Central memory CD8-positive, alpha-beta T cell (primary cell): ENCODE measurements at places on chromosomes 11 and 22.

GRCh38 chr11:63905179-63905578 is 11.8 kb downstream of the RCOR2 start:
- no peak for DNase-seq

- DNase-seq = no peak
These were observed 74.4 kb upstream of the NTM start for GRCh38 chr11:131295986-131296385.

GRCh38 chr11:123374622-123374968 is 55.5 kb upstream of the GRAMD1B start:
- no peak for DNase-seq

GRCh38 chr11:94169516-94169915 is 40.9 kb downstream of the PANX1 start:
- DNase-seq = no peak

- DNase-seq = no peak
These were observed 617.3 kb downstream of the NTM start for GRCh38 chr11:131987703-131988102.
